Effector CD4-positive, alpha-beta T cell (primary cell): ENCODE measurements at places on chromosomes 1 and 21.

DNA sequence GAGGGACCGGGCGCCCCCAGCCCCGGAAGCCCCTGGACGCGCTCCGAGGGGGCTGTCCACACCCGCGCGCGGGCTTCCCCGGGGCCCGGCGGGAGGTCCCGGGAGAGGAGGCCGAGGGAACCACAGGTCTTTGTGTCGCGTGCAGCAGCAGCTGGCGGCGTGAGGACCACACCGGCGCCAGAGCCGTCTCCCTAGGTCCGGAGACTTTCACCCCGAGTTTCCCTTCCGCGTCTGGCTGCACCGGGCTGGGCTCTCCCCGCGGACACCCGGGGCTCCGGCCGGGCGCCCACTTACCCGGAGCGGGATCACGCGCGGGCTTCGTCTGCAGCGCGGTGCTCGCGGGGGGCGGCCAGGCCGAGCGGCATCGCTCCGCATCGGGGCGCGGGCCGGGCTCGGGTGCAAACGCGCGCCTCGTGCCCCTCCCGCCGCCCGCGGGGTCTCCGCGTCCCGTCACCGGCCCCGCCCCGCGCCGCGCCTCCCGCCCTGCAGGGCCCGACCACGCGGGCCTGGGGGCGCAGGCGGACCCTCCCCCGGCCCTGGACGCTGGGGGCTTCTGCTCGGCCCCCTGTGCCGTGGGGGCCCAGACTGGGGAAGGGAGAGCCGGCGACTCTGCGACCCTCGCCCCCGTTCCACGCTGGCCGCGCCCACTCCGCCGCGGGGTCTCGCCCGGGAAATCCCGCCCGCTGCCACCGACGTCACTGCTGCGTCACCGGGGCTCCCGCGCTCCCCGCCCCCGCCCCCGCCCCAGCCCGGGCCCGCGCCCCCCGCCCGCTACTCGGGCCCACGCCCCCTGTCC, at the start of gene GNG4:
TSS of gene GNG4 (minus strand) at position 417 of the 796 bp plus-strand sequence. CDS start 65,946 bp downstream, outside the sequence.
- no peak for DNase-seq

- DNase-seq: no peak
Measured at GRCh38 chr1:29673669-29674626, 437.6 kb downstream of the PTPRU start.

DNA sequence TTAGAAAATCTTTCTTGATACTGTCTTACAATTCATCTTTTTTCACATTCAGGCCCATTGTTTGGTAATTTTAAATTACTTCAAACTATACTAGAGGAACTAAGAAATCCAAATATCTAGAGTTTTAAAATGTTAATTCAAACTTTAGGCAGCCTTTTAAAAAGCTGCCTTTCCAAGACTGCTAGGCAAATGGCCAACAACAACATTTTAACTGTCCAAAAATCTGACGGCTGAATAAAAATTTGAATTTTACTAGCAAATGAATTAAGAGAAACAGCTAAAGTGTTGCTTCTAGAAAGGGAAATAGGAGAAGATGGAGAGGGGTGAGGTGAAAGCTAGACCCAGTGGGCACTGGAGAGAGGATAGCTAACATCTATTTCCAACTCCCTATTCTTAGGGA, 17.2 kb downstream of the DPYD start:
- no peak for DNase-seq

DNA sequence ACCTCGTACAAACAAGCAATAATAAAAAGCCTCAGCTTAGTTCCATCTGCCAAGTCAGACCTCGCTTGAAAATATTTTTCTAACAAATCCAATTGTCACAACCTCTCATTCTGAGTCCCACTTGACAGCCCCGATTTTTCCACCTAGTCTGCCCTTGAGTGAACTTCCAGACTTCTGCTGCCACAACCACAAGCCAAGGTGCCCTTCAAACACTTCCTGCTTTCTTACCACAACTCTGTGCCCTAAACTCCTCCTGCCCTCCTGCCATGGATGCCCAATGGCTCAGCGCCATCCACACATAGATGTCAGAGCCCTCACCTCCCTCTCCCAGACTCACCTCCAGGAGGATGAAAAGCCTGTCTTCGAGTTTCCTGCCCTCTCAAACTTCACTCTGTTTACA, 3.9 kb downstream of the TMPRSS2 start:
- no peak for DNase-seq

DNA sequence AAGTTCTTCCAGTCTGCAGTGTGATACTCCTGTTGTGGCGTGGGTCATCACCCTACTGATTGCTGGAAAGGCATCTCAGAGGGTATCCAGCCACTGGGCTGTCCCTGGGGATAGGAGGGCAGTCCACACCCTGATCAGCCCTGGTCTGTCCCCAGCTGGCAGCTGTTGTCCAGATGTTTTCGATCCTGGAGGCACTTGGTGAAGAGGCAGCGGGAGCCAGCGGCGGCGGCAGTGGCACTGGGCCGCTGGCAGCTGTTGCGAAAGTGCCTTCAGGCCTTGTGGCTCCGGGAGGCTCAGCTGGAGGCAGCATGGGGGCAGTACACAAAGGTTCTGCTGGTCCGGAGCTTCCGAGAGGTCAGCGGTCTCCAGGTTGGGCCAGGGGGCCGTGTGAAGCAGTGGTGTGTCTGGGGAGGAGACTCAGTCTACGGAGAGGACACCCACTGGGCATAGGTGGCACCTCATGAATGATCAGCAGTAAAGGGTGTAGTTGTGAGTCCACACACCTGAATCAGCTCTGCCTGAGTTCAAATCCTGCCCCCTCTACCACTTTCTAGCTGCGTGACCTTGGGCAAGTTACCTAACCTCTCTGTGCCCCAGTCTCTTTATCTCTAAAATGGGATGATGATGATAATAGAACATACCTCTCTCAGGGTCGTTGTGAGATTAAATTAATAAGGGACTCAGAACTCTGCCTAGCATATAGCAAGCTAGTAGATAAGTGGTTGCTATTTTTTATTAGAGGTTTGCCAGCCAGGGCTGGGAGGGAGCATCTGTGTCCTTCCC, 6.1 kb downstream of the C1orf167 start:
- no peak for DNase-seq

DNA sequence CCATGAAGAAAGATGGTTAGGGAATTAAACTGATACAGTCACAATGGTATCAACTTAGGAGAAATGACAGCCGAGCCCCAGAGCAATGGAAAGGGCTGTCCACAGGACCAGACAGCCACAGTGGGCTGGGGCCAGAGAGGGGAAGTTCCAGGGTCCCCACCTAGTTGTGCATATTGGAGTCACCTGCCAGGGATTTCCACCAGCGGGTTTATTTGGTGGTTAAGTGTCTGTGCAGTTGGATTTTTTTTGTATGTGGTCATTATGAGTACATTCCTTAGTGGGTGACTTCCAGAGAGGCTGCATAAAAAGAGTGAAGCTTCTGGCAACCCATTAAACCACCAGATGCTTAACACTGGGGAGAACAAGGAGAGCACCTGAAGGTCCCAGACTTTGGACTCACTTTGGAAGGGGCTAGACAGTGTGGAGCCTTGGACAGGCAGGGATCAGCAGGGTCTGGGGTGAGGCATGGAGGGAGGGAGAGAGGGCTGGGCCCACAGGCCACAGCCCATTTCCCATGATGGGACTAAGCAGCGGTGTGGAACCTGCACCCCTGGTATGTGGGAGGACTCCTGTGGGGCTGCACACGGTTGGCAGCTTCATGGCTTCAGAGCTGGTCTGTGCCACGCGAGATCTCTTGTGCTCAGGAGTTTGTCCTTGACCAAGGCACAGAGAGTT, 7.8 kb upstream of the PTTG1IP start:
- no peak for DNase-seq
